ENCODE measurements at places on chromosomes 3 and 15.

- no peaks in the 10 kb centered on the region for H3K36me3 ChIP-seq
- DNase-seq: no peak
- no peak overlapping the region for H3K4me3 ChIP-seq
- peaks cover 75% of the 10 kb centered on the region for H3K4me1 ChIP-seq
- H3K27ac ChIP-seq: peak overlapping the region; percentile 64
Observed at GRCh38 chr3:185732782-185733181, 92.1 kb downstream of the IGF2BP2 start.

DNA sequence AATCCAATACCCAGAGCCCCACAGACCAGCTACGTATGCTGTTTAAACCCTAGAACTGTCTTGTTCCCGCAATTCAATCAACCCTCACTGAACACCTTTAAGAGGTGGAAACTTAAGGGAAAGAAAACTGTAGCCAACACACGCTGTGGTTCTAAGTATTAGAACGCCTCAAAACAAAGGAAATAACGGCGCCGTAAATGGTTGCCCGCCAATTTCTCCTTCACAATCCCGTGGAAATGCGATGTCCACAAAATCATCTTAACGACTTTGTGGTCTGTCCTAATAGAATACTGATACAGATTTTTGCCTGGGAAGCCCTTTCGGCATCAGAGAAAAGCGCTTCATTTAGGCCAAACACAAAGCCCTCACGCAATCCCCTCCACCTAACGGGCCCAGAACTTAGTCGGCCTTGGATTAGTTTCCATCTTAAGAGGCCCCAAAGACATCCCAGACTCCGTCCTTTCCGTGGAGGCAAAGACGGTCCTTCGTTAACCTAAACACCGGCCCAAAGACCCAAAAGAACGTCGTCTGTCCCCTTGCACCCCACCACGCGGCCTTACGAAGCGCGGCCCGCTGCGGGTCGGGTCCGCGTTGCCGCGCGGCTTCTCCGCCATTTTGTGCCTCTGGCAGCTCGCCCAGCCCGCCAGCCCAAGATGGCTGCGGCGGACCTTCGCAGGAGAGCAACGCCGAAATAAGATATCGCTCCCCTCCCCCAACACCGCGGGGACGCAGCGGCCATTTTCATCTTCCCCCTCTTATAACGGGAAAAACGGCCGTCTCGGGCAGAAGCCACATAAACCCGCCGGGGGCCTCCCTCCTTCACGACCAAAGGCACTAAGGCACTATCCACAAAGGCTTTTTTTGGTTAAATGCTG, 763 bp downstream of the TRA2B start:
- H3K27ac ChIP-seq: peak overlapping the region; percentile 99
- H3K4me3 ChIP-seq: peak overlapping the region; percentile 79
- no peaks in the 10 kb centered on the region for H3K27me3 ChIP-seq
- H3K36me3 ChIP-seq: peaks cover 14% of the 10 kb centered on the region
- peak; percentile 46 for DNase-seq
- peaks cover 22% of the 10 kb centered on the region for H3K4me1 ChIP-seq

- H3K27me3 ChIP-seq: no peaks in the 10 kb centered on the region
- no peaks in the 10 kb centered on the region for H3K36me3 ChIP-seq
- peaks cover 29% of the 10 kb centered on the region for H3K4me1 ChIP-seq
- peak overlapping the region; percentile 78 for H3K27ac ChIP-seq
- no peak overlapping the region for H3K4me3 ChIP-seq
Observed at GRCh38 chr3:183287301-183287971, 34.4 kb downstream of the B3GNT5 start.

DNA sequence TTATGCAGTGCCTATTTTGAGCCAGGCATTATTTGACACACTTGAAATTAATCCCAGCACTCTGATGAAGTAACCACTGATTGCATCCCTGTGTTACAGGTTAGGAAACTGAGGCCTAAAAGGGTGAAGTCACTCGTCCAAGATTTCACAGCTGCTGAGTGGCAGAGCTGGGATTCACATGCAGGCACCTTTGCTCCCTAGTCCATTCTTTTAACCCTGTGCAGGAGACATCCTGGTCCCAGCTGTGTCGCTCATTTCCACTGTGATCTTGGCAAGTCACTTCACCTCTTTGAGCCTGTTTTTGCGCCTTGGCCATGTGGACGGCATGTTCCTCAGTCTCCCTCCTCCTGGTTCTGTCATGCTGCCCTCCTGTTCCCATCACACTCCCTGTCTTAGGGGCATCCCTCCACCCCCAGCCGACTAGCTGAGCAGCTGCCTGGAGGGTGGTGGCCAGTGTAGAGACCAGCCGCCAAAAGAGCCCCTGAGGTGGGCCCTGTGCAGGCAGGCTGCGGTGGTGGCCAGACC, 70.6 kb downstream of the SMAD6 start:
- no peaks in the 10 kb centered on the region for H3K27me3 ChIP-seq
- H3K27ac ChIP-seq: peak overlapping the region; percentile 96
- DNase-seq: no peak
- no peak overlapping the region for H3K4me3 ChIP-seq

DNA sequence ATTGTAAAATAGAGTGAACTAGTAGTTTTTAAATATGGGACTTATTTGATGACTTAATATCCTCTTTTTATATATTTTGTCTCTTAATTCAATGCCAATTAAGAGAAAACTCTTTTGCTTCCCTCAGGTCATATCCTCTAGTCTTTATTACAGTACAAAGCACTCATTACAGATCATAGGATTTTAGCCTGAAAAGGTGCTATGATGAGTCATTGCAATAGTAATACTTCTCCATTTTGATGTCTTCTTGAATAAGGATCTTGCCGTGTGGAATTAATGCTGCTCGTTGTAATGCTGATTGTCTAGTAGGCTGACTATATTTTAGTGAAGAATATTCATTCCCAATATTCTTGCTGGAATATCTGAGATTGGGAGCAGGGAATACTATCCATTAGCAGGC, 612.2 kb upstream of the GOLIM4 start:
- no peaks in the 10 kb centered on the region for H3K27me3 ChIP-seq
- no peak overlapping the region for H3K27ac ChIP-seq
- no peaks in the 10 kb centered on the region for H3K4me1 ChIP-seq
- H3K36me3 ChIP-seq: no peaks in the 10 kb centered on the region
- no peak for DNase-seq

DNA sequence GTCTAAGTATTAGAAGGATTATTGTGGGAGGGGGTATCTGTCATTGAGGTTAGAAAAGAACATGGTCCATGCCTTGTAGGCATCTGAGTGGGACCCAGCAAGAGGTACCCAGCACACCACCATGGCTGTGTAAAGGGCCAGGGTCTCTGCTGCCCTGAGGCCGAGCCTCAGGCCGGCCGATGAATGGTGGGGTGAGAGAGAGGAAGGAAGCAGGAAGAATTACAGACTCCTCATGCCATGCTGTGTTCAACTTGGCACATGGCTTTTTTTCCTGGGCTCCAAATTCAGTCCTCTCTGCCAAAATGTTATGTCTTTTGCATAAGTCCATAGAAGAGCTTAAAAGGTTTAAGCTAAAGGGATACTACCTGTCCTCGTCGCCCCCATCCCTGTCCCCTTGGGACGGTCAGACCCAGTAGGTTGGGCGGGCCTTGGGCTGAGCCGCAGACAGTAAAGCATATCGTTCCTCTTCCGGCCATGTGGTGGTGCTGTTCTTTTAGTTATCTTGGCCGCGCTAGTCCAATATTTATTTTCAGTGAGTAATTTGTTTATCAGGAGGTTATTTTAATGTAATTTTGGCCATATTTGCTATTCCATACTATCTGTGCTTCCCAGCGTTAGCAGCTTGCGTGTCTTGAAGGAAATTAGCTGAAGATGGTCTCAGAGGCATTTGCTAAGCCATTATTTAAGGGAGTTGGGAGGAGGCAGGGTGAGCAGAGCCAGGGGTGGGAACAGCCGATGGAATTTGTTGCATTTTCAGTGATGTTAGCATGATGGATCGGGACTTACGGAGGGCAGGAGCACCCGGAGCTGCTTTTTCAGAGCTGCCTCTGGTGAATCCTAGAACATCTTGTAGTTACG, 152.4 kb downstream of the AGBL1 start:
- H3K36me3 ChIP-seq: no peaks in the 10 kb centered on the region
- H3K4me1 ChIP-seq: no peaks in the 10 kb centered on the region
- H3K27ac ChIP-seq: no peak overlapping the region
- peaks cover 14% of the 10 kb centered on the region for H3K27me3 ChIP-seq
